Fibroblast of skin of right biceps (primary cell): ENCODE measurements at places on chromosomes 11 and 22.

GRCh38 chr11:110345743-110346142 is 49.3 kb upstream of the RDX start:
- DNase-seq, result no peak

DNA sequence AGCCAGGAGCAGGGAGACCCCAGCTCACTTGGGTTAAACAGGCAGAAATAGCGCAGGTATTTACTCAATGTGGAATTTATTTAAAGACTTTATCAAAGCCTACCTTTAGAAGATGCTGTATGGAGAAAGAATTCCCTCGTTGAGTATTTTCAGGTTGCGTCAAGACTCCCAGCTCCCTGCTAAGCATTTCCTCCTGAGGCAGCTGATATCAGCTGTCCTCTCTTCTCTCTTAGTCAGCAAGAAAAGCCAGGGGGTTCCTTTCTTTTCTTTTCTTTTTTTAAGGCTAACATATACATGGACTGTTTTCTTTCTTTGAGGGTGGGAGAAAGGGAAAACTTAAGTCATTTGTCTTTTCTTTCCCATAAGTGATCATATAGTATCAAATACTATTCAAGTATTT is 125.8 kb upstream of the POU2AF2 start:
- DNase-seq, result no peak

- no peak for DNase-seq
Observed at GRCh38 chr22:40051322-40051721, 56.6 kb downstream of the FAM83F start.

GRCh38 chr22:35335936-35336781 is 36.5 kb downstream of the TOM1 start:
- DNase-seq, result no peak

- DNase-seq, result no peak
Observed at GRCh38 chr11:126186708-126187529, 24.5 kb downstream of the RPUSD4 start.

GRCh38 chr11:2992997-2993325 is 832 bp upstream of the NAP1L4 start:
- DNase-seq, result no peak

GRCh38 chr11:13328286-13328685 is 50.7 kb downstream of the BMAL1 start:
- no peak for DNase-seq

DNA sequence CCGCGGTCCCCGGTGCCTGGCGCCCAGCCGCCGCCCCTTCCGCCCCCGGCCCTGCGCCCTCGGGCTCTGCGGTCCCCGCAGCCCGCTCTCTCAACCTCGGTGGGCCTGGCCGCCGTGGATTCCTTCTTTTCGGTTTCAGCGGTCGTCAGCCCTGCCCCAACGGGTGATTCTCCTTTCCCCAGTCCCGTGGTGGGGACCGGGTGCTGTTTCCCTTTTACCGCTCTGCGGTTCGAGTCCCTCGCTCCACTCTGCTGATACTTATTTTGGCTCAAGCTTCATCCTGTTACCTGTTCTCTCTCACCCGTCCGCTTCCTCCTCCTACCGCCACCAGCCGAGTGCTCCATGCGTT is 494 bp downstream of the ZDHHC5 start:
- no peak for DNase-seq

GRCh38 chr22:45529971-45530575 is 27.4 kb downstream of the FBLN1 start:
- peak; percentile 89 for DNase-seq

- DNase-seq, result peak; percentile 51
Observed at GRCh38 chr22:41001722-41002122, 50.5 kb downstream of the RBX1 start.

DNA sequence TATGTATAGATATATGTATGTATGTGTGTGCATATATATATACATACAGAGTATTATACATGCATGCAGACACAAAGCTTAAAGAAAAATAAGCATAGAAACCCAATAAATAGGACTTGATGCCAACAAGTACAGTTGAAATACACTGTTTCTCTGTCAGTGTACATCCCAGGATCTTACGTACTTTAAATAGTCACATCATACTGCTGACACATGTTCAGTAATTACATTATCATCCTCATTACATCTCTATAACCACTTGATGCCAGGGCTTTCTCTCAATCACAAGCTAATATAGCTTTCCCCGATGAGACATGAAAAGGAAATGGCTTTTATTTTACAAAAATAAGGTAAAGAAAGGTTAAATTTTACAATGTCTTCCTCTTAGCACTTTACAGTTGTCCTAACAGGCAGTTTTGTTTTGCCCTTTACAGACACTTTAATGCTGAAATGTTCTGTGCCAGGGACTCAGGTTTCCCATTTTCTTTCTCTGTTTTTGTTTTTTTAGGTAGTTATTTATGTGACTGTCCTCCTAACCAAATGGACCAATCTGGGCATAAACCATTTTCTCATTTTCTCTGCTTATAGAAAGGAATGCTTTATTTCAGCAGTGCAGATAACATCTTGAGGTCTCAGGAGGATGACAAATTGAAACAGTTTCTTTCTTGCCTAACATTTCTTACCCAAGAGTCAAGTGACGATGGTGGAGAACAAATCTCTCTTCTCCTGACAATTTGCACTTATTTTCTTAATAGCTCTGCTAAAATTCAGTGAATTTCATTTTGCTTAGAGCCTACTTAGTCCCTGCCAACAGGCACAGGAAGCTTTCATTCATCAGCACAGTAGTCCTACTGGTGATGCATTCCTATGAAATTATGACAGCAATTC is 350.2 kb downstream of the TTC28 start:
- peak; percentile 69 for DNase-seq

- no peak for DNase-seq
Observed at GRCh38 chr22:42425337-42425988, 6.7 kb downstream of the NFAM1 start.

DNA sequence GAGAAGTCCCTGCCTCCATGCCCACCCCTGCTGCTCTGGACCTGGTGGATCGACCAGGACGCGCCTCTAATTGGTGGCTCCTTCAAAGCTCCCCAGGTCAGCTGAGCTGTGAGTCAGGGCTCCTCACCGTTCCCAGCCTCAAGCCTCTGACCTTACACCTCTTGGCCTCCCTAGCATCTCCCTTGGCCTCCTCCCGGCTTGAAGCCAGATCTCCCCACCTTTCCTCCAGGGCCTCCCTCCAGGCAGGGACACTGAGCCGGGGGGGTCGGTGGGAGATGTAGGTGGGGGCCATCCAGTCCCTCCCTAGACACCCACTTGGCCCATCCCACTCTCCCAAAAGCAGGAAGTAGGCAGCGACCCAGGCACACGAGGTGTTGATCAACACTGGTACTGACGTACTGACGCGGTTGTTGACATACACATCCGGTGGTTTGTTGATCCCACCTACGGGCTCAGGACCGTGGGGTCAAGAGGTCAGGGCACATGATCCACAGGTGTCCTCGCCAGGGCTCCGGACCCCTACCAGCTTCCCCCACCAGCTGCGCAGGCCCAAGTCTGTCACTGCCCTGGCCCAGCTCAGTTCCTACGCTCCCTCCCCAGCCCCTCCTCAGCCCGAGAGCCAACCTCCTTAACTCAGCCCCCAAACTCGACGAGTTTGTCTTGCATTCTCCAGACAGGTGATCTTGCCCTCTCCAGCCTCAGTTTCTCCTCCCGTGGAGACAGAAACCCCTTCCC is 802 bp downstream of the ATG2A start:
- DNase-seq, result peak; percentile 18

- DNase-seq, result peak; percentile 65
Observed at GRCh38 chr22:38881464-38881871, 9.5 kb upstream of the CBX6 start.

GRCh38 chr22:24965822-24966626 is 13.5 kb downstream of the KIAA1671 start:
- DNase-seq, result no peak

DNA sequence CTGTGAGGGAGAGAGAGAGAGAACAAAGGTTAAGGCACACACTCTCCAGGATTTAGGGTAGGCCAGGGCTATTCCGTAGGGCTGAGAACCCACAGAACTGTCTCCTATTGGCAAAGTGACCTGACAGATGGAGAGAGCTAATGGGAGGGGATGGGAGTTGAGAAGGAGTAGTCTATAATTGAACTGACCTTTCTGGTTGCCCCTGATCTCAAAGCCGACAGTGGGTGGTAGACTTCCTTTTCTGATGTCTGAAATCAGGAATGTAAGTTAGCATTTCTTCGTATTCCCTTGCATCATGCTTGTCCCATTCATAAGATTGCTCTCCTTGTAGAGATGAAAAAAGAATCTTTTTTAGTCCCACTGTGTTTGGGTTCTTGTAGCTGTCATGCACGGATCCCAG is 210.1 kb downstream of the NTM start:
- DNase-seq, result peak; percentile 48

- no peak for DNase-seq
Observed at GRCh38 chr22:39434243-39434653, 22.6 kb upstream of the MGAT3 start.

- DNase-seq, result no peak
Observed at GRCh38 chr22:20590477-20591294, 83.3 kb downstream of the MED15 start.

GRCh38 chr22:23109441-23109978 is 32.3 kb downstream of the RSPH14 start:
- DNase-seq, result no peak

DNA sequence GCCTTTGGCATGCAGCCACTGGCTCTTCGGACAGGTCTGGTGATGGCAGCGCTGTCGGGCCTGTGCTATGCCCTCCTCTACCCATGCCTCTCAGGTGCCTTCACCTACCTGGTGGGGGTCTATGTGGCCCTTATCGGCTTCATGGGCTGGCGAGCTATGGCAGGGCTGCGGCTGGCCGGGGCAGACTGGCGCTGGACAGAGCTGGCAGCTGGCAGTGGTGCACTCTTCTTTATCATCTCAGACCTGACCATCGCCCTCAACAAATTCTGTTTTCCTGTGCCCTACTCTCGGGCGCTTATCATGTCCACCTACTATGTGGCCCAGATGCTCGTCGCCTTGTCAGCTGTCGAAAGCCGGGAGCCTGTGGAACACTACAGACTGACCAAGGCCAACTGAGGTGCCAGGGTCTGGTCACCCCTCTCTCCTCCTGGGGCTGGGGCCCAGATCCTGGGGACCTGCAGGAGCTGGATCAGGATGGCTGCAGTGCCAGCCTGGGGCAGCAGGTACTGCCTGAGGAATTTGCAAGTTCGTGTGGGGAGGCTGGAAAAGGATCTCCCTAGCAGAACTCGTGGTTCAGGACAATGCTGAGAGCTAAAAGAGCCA is 3.1 kb downstream of the TMEM86A start:
- DNase-seq, result no peak
